Stomach (tissue), 19 donors: ENCODE measurements at places on chromosomes 7 and 10. TPM values are rescaled to one million over a fixed set of nuclear protein-coding genes. Genes with fewer than 3 reads are reported as not detected.

ZNF680 gene
- 4.3 TPM for total RNA-seq

SMO gene
- total RNA-seq: 4.5 TPM

NPFFR1 gene
- not detected for total RNA-seq

NOS3 gene
- total RNA-seq: 33.8 TPM

PRRT4 gene
- not detected for total RNA-seq

TAS2R4 gene
- 0.58 TPM for total RNA-seq

GRCh38 chr7:80614851-80615271, 23.6 kb upstream of the CD36 start:
- DNase-seq: no peak

GRCh38 chr10:105024184-105024583, 383.1 kb downstream of the SORCS3 start:
- no peak for DNase-seq

DNA sequence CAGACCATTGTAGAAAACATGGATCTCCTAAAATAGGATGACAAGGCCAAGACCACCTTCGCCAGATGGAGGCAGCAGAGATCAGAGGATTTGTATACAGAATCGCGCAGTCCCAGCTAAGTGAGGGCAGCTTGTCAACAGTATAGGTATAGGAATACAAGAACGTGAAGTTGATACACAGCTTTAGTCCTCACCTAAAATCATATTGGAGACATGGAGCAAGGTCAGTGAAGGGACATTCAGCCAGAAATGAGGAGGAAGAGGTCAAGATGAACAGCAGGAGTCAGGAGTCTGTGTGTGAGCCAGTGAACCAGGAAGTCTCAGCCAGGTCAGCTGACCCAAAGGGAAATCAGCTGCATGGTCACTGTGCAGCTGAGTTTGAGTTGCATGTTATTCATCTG, 263.4 kb upstream of the PRKCQ start:
- no peak for DNase-seq

DNA sequence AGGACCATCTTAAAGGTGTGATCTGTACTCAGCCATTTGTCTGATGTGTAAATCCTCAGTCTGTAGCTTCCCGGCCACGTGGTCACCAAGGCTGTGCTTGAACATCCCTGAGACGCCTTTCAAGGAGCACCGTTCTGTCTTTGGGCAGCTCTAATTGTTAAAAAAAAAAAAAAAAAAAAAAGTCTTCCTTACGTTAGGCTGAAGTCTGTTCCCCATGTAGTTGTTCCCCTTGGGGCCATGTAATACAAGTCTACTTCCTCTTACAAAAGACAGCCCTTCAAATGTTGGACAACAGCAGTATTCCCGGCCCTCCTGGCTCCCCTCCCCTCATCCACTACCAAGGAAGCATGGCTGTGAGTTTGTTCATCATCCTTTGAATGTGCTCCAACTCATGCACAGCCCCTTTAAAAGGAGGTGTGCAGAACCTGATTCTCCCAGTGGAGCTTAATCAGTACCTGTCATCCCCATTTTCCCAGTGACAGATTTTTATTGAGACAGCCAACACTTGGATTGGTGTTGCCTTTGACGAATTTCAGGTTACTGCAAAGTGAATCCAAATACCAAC, 392.2 kb upstream of the GALNT17 start:
- DNase-seq: no peak

- peak; percentile 65 for DNase-seq
These were observed 7.2 kb upstream of the PGAM2 start for GRCh38 chr7:44072364-44073231.

DNA sequence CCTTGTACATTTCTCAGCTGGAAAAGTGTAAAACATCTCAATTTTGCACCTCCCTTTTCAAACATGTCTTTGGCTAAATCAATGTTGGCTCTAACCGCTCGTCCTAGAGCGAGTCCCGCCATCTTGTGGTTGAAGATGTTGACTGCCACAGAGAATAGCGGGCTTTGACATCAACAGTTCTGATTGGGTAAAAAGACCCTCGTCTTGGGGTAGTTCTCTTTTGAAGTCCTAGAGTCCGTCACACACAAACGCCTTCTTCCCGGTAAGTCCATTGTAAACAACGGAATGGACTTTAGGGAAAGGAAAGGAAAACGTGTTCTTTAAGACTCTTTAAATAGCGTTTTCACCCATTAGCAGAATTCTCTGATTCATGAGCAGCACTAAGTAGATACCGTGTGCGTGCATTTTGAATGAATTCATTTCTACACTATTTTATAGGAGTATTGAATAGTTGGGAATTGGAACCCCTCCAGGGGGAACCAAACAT, 452 bp upstream of the RPP30 start:
- peak; percentile 83 for DNase-seq

DNA sequence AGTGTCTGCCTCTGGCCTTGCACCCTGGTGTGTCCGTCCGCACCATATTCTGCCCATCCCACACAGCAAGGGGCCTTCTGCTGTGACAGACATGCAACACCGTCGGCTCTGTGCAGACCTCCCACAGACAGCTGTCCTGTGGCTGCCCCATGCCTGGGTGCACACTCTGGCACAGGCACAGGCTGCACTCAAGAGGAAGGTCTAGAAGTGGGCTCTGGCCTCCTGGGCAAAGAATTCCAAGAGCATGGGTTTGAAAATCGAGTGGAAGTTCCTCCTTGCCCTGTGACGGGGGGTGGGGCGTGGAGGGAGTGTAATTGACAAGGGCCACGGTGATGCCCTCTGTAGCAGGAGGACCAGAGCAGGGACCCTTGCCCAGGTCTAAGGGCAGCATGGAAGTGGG, 4.3 kb upstream of the LOXL4 start:
- DNase-seq: no peak

- peak; percentile 40 for DNase-seq
These were observed 20.3 kb upstream of the CPXM2 start for GRCh38 chr10:123911866-123912265.

GRCh38 chr7:14630048-14630447, 272.5 kb downstream of the DGKB start:
- DNase-seq: no peak

DNA sequence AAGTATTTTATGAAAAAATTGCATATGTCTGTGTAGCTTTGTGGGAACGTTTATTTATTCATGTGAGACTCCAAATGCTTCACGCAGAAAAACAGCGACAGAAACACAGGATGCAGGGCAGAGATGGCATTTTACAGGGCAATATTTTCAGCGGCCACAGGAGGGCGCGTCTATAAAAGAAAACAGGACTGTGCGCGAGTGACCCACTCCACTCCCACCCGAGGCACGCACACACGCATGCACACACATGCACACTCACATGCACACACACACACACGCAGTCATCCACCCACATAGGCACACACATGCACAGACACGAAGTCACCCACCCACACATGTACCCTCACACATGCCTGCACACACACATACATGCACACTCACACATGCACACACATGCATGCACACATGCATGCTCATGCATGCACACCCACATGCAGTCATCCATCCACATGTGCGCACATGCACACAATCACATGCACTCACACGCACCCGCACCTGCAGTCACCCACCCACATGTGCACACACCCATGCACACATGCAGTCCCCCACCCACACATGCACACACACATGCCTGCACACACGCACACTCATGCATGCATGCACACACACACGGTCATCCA, 96.3 kb downstream of the DNAJB6 start:
- DNase-seq: peak; percentile 30

DNA sequence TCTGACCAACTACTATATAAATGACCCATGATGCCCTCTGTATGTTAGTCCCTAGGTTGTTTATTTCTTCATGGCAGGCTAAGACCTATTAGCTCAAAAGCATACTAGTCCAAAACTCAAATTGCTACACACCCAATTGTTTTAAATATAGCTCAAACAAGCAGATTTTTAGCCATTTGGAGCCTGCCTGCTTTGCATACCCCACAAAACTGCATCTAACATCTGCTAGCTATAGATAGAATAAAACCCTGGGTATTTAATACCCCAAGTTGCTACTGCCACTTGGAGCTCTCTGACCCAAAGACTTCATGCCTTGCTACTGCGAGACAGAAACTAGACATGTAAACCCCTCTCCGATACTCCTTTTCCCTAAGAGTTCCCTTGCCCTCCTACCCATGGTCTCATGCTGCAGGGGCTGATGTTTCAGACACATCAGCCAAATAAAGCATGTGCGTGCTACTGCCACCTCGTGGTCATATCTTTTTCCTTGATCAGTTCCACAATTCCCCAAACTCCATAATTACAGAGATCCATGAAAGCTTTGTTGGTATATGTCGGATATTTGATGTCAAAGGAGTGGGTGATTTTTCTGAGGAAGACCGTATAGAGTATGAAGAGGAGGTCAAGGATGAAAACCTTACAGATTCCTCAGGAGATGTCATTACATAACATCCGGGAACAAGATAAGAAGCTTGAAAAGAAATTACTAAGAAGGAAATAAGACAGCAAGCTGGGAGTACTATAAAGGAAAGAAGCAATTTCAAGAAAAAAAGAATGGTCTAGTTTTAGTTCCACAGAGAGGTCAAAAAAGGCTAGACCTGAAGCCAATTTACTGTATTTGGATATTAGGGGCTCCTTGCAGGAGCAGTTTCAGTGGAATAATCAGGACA, 386.6 kb downstream of the SH2D4B start:
- DNase-seq: peak; percentile 41

GRCh38 chr7:95365151-95365550, 31.0 kb downstream of the PON3 start:
- DNase-seq: no peak

DNA sequence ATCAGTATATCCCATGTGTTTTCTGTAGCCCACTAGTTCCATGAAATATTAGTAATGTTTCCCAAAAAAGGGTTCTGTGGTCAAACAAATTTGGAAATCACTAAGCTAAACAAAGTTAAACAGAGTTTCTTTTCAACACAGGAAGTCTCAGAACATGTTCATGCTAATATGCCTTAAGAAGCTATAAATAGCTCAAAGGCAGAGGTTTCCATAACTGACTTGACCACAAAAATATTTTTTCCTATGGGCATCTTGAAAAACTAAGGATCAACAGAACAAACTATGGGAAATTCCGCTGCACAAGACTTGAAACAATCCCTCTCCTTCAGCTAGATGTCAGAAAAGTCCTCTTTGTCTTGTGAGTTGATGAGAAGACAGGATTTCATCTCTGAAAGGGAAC, 59.7 kb downstream of the SEM1 start:
- no peak for DNase-seq

DNA sequence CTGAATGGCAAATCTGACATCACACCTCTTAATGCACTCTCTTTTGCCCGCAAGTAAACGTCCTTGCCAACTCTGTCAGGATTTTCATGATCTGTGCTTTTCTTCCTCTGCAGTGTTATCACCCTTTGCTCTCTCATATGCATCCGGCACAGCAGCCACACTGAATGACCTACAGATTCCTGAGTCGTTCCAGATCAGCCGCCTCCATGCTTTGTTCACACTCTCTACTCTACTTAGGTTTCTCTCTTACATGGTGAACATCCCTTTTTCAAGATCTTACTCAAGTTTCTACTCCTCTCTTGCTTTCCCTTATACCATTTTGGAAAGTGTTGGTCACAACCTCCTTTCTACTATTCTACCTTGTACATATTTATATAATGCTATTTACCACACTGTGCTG, 127.7 kb upstream of the AOAH start:
- no peak for DNase-seq

DNA sequence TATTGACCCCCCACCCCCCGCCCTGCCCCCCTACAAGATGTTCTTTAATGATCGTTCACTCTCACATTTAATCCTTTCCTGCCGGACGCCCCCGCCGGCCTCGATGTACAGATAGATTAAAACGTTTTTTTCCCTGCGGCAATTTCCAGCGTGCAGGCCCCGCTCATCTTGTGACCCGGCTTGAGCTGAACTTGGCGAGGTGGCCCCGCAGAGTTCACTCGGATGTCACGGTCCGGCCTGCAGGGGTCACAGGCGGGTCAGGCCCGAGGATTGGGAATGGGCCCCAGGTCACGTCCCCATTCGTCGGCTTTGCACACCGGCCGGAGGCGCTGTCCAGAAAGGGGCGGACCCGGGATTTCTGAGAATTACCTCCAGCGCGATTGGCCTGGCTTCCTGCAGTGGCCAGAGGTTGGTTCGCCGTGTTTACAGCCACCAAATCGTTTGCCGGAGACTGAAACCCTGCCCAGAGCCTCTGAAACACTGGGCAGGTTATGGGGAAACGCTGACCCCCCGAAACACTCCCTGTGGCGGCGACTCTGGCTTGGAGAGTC, 1.9 kb upstream of the CYP26A1 start:
- DNase-seq: no peak

DNA sequence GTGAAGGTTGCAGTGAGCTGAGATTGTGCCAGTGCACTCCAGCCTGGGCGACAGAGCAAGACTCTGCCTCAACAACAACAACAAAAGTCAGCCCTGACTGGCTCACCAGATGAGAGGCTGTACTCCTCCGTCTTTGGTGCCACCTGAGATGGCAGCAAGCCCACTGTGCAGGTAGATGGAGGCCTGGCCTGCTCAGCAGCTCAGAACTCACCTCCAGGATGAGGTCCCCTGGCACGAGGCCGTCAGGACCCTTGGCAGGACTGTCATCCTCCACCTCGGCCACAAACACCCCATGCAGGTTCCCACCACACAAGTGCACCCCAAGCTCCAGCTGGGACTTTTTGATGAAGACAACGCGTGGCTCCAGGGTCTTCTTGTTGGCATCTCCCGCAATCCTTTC, 117.2 kb downstream of the DLG5 start:
- DNase-seq: no peak

GRCh38 chr10:44974628-44975430, 3.8 kb downstream of the DEPP1 start:
- DNase-seq: peak; percentile 82
